Anterior cingulate cortex (tissue), 58 donors: ENCODE measurements at places on chromosomes 11 and 22.

DNA sequence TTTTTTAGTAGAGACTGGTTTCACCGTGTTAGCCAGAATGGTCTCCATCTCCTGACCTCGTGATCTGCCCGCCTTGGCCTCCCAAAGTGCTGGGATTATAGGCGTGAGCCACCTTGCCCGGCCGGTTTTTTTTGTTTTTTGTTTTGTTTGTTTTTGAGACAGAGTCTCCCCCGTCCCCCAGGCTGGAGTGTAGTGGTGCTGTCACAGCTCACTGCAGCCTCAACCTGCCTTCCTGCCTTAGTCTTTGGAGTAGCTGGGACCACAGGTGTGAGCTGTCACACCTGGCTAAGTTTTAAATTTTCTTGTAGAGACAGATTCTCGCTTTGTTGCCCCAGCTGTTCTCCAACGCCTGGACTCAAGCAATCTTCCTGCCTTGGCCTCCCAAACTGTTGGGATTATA lies 3.2 kb downstream of the PPIL2 start:
- DNase-seq, result no peak

GRCh38 chr11:2234963-2235362 lies 35.4 kb downstream of the ASCL2 start:
- no peak for DNase-seq

- DNase-seq, result no peak
Observed at GRCh38 chr11:10414659-10415058, 40.4 kb upstream of the AMPD3 start.

GRCh38 chr22:45972889-45973253 lies 4.1 kb downstream of the WNT7B start:
- no peak for DNase-seq

- DNase-seq, result no peak
Observed at GRCh38 chr11:119471329-119471728, 48.4 kb upstream of the THY1 start.

DNA sequence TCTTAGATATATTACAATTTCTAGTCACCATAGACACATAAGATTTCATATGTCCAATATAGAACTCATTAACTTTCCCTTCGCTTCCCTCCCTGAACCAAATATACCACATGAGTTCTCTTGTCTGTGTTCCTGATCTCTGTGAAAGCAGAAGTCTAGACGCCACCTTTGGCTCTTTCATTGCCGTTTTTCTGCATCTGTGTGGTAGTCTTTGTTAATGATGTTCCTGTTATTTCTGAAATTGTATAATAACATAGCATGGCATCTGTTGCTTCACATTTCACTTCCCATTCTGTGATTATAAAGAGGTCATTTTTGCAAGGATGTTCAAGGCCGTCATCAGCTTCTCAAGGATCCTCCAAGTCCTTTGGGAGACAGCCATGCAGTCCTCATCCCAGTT lies 58.5 kb downstream of the NCAM1 start:
- DNase-seq, result no peak

GRCh38 chr11:94302776-94303175 lies 1.6 kb upstream of the IZUMO1R start:
- DNase-seq, result no peak

DNA sequence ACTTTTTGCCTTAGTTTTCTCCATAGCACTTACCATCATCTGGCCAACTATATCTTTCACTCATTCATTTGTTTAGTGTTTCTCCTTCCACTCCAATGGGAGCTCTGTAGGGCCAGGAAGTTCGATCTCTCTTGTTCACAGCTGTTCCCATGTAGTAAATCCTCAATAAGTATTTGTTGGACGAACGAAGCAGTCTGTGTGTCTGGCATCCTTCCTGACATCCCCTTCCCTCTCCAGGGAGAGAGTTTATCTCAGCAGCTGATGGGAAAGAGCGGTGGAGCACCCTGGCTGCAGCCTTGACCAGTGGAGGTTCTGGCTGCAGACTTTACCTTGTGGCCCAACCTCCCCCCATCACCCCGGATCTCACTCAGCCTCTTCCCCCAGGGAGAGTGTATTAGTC lies 141.7 kb downstream of the CHST1 start:
- DNase-seq, result no peak

DNA sequence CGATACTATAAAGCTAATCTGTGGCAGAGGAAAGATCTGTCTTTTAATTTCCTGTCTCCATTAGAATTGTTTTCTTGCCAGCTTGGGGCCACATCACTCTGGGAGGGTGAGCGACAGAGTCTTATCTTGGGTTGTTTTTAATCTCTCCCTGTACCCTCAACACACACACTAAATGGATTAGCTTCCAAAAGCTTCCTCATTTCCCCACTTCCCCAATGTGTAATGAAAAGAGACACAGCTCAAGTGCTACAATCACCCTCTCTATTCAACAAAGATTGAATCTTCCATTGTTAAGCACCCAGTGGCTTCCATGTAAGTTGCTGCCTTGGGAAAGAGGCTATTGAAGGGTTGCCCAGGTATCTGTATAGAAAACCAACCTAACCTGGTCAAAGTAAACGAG lies 6.1 kb upstream of the ASCL3 start:
- DNase-seq, result no peak

DNA sequence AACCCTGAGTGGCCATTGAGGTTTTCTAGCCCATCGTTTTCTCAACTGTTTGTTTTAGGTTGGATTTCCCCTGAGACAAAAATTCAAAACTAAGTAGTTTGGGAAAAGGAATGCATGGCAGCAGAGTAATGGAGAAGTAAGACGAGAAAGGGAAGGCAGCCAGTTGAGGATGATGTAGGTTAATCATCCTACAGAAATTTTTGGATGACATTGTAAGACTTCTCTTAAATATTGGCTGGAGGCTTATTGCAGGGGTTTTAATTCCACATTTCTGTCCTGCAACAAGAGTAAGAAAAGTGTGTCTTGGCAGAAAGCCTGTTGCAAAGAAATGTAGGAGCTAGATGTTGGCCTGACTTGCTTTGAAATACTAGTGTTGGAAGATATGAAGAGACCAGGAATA lies 308.8 kb downstream of the LUZP2 start:
- DNase-seq, result no peak

DNA sequence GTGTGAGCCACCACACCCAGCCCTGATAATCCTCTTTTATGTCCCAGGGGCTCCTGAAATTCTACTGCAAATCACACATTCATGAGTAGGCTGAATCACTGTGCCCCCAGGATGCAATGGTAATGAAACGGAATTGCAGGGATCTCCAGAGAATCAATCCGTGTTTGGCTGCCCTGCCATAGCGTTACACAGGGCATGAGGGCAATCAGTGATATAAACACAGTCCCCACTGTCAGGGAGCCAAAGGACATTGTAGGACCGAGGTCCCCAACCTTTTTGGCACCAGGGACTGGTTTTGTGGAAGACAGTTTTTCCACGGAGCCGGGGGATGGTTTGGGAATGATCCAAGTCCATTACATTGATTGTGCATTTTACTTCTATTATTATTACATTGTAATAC lies 9.0 kb upstream of the PLA2G6 start:
- DNase-seq, result no peak

GRCh38 chr11:110901441-110901840 lies 189.2 kb upstream of the ARHGAP20 start:
- DNase-seq, result no peak

- DNase-seq, result no peak
Observed at GRCh38 chr11:96015906-96016565, 92.1 kb upstream of the MTMR2 start.

DNA sequence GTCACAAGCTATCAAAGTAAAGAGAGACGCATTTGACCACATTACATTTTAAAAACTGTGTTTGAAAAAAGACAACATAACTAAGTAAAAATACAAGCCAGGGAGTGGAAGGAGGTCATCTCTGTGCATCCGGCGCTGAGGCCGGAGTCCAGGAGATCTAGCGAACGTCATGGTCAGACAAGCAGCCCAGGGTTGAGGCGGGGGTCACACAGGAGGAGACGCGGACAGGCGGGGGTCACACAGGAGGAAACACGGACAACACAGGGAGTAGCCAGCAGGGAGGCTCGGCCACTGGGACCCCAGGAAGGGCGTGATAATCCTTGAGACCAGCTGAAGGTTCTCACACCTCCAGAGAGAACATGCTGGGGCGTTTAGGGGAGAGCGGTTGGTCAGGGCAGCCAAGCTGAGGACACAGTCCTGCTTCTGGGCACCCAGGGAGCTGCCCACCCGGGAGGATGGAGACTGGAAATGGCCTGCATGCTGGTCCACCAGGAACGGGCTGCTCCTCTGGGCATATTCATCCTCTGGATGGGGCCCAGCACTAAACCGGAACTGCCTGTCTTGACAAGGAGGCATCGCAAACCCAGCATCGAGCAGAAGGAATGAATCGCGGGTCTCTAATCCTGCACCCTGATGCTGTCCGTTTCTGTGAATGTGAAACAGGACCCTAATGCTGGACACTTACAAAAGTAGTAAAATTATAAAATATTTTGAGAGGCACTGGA lies 40.9 kb upstream of the MUC5AC start:
- DNase-seq, result no peak

GRCh38 chr22:18983120-18983651 lies 47.1 kb upstream of the PRODH start:
- DNase-seq, result no peak

DNA sequence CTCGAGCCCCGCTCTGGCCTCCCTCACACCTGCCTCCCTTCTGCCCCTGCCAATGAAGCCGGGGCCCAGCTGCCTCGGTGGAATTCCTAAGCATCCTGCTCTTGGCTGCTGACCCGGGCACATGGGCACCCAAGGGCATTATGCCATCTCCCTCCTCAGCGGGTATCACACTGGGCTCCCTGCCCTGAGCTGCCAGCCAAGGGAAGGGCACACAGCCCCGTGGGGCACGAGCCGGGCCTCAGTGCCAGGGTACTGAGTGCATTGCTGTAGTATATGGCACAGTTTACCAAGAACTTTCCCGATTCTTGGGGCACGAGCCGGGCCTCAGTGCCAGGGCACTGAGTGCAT lies 43.8 kb upstream of the JAM3 start:
- peak; percentile 51 for DNase-seq

- no peak for DNase-seq
Observed at GRCh38 chr22:40270031-40270430, 76.3 kb upstream of the ADSL start.

DNA sequence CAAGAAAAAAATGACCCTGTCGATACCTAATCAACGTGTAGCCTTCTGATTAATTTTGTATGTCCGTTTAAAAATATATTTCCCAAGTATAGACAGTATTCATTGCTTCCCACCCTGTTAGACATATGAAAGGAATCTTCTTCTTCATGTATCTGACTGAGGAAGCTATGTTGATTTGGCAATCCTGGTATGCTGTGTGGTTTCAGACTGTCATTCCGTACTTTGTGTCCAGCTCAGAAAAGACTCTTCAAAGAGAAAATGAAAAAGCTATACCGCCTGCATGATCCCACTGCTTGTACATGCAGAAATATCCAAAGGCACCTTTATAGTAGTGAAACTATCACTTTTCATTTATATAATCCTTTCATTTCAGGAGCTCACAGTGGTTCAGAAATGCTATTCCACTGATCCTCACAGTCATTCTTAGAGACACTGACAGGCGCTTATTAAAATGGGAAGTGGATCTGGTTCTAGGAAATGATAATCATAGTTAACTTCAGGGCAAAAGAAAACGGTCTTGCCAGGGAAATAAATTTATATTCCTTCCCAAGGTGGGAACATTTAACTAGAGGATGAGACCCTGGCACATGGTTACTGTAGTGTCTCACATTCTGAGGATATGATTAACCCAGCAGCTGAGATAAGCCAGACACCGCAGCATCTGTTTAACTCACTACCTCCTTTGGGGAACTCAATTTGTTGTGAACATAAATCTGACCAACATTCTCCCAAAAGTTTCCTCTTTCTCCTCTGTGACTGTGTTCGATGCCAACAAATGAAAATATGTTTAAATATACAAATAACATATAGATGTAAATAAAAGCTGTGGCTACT lies 599.2 kb upstream of the LUZP2 start:
- DNase-seq, result no peak

GRCh38 chr11:65479184-65480145 lies 19.4 kb upstream of the MALAT1 start:
- peak; percentile 85 for DNase-seq

DNA sequence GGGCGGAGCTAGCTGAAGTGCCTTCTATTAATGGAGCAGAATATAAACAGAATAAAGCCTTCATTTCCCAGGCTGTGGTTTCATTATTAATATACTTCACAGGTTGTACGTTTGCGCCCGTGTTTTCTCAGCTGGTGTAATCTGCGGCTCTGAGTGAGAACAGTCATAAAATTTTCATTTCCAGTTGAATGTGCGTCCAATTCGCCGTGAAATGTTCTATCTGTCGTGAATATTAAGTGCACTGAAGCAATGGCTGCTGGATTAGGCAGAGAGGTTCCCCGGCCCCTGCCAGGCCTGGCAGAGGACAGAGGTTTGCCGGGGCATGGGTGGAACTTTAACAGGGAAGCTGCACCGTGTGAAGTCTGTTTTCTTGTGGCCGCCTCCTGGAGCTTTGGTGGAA lies 874.4 kb downstream of the NTM start:
- no peak for DNase-seq

DNA sequence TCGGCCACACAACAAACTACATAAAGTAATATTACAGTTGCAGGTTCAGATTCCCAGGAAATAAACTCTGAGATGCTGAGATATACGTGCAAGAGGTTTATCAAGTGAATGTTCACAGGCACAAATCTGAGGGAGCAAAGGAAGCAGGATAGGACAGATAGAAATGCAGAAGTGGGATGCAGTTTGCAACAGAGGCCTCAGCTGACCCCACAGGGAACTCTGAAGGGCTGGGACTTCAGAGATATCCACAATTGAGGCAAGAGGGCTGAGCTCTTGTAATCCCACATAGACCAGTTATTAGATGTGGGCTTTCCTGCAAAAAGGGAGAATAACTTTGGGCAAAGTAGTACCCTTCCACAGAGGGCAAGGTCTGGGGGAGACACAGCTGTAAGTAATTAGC lies 25.4 kb upstream of the ARHGAP20 start:
- DNase-seq, result no peak

GRCh38 chr11:32154275-32154674 lies 63.4 kb downstream of the RCN1 start:
- DNase-seq, result no peak

DNA sequence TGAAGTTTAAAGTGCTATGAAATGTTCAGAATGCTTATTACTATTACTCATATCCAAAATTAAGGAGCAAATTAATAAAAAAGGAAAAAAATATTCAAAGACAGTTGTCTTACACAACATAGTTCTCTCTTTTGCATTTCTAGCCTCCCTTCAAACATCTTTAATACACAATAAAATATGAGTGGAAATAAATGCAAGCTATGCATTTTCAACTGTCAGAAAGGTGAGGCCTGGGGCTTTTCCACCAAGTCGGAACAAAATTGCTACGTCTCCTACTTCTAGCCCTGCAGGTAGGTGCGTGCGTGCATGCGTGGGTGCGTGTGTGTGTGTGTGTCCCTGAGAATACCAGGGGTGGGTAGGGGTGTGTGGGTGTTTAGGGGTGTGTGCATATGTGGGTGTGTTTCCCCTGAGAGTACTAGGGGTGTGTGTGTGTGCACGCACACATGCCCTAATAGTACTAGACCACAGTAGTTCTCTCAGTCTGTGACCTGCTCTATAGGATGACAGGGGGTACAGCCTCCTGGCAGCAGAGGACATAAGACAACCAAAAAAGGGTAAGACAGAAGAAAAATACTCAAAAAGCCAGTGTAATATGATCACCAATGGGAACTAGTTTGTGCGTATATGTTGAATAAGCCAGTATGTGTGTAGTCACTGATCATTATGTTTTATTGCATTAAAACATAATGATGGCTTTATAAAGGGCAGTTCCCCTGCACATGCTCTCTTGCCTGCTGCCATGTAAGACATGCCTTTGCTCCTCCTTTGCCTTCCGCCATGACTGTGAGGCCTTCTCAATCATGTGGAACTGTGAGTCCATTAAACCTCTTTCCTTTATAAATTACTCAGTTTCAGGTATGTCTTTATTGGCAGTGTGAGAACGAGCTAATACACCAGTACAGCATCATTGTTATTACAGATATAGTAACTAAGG lies 89.4 kb downstream of the FAM168A start:
- no peak for DNase-seq
